Activated naive CD8-positive, alpha-beta T cell treated with anti-CD3 and anti-CD28 coated beads for 36 hours (primary cell): ENCODE measurements at places on chromosomes 12 and 14. TPM values are rescaled to one million over a fixed set of nuclear protein-coding genes. Genes with fewer than 3 reads are reported as not detected.

DNA sequence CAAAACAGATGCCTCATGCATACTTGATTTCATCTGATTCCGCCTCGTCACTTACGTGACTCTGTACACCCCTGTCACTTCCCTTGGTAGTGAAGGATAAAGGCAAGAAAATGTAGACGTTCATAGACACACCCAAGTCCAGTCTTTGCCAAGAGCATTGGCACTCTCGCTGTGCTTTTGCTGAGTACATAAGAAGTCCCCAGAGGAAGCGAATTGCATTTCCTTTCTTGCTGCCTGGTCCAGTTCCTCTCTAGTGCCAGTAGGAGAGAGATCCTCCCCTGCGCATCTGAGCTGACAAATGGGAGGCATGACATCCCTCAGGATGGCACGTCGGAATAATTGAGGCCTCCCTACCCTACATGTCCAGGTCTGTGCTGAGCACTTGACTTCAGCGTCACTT, 21.3 kb upstream of the RIN3 start:
- no peak overlapping the region for H3K4me3 ChIP-seq
- H3K27ac ChIP-seq, result no peak overlapping the region
- H3K4me1 ChIP-seq, result peaks cover 7% of the 10 kb centered on the region
- H3K36me3 ChIP-seq, result no peaks in the 10 kb centered on the region
- DNase-seq, result no peak
- H3K27me3 ChIP-seq, result peaks cover 3% of the 10 kb centered on the region

DNA sequence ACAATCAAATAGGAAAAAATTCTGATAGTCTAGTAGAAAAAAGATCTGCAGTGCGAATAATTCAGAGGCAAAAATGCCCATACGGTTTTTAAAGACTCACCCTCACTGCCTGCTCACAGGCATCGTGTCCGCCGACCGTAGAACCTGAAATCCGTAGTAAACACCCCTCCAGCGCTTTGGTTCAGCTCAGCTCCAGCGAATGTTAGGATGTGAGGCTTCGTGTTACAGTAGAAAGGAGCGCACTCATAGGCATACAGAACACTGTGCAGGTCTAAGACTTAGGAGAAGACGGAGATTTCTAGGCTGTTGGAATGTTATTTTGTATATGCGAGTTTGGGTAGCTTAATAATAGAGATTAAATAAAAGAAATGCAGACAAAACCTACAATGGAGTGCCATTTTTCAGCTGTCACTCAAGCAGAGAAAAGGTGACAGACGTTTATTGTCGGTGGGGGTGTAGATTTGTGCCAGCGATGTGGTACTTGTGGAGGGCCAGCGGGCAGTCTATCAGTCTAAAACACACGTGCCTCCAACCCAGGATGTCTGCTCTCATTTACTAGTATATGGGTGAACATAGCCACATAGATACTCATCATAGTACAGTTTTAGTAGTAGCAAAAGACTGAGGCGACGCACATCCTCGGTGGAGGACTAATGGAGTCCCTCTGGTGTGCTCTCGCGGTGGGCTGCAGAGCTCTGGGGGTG, 25.7 kb downstream of the SFSWAP start:
- H3K27me3 ChIP-seq, result no peaks in the 10 kb centered on the region
- peaks cover 11% of the 10 kb centered on the region for H3K36me3 ChIP-seq
- DNase-seq, result no peak
- H3K27ac ChIP-seq, result no peak overlapping the region
- H3K4me1 ChIP-seq, result no peaks in the 10 kb centered on the region

- peaks cover 9% of the 10 kb centered on the region for H3K4me1 ChIP-seq
- no peak for DNase-seq
- peaks cover 27% of the 10 kb centered on the region for H3K27me3 ChIP-seq
Observed at GRCh38 chr14:21075719-21076437, 5.8 kb downstream of the ARHGEF40 start.

- no peak overlapping the region for H3K27ac ChIP-seq
- no peak for DNase-seq
- H3K36me3 ChIP-seq, result no peaks in the 10 kb centered on the region
- H3K4me3 ChIP-seq, result no peak overlapping the region
Observed at GRCh38 chr12:118465706-118466105, 89.4 kb downstream of the SUDS3 start.

The SLC25A47 gene
- not detected for total RNA-seq

The RNASE4 gene
- 0.35 TPM for total RNA-seq

The TMTC3 gene
- total RNA-seq, result 4.7 TPM

The ALDH2 gene
- total RNA-seq, result 1.4 TPM

The GPR68 gene
- total RNA-seq, result 14.0 TPM

The PMEL gene
- total RNA-seq, result 0.28 TPM
